ENCODE measurements at places on chromosomes 5 and 9.

- DNase-seq, result no peak
Observed at GRCh38 chr5:165272436-165272835, 1767.0 kb downstream of the MAT2B start.

- no peak for DNase-seq
Observed at GRCh38 chr5:142486581-142486980, 161.8 kb upstream of the SPRY4 start.

- no peak for DNase-seq
Observed at GRCh38 chr9:132823370-132824145, 54.5 kb downstream of the AK8 start.

GRCh38 chr5:127097278-127097677, 24.0 kb upstream of the C5orf63 start:
- DNase-seq, result no peak

DNA sequence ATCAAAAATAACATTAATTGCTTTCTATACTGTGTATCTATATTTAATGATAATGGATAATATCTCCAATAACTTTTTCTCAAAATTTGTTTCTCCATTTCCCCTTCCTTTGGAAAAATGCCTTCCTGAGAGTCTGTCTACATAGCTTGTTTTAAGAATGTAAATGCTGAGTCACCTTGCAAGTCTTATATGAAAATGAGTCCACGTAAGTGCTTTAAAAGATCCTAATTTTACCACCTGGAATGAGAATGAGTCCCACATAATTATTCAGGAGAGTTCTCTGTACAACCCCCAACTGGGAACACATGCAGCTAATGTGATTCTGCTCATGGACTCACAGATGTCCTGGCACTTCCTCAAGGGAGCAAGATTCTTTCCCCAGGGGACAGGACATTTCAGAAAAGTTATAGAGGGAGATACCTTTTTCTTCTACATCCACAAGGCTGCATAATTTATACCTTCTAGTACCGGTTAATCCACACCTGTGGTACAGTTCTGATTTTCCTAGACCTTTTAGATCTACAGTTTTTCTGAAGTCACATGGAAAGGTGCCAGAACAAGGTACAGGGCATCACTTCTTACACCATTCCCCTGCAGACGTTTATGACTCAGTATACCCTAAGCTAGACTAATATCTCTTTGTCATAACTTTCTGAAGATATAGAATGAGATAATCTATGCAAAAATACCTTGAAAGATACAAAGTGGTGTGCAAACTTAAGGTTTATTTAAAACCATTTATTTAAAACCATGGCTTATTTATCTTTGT, 314.1 kb downstream of the CETN3 start:
- no peak for DNase-seq

DNA sequence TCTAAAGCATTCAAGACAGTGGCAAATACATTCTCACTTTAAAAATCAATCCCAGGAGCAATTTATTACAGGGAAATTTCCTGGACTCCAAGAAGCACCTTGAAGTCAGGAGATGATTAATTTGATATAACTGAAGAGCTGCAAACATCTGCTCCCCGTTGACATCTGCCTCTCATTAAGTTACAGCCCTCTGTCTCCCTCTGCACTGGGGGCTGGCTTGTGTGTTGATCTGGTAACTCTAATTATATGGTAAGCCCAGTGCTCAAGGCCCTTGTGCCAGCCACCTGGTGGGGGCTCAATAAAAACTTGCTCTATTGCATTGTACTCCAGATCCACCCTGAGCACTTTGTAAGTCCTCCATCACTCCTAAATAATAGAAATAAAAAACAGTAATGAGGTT, 131.1 kb upstream of the ZNF462 start:
- no peak for DNase-seq

GRCh38 chr5:125346316-125346715, 599.9 kb upstream of the ZNF608 start:
- DNase-seq, result no peak

DNA sequence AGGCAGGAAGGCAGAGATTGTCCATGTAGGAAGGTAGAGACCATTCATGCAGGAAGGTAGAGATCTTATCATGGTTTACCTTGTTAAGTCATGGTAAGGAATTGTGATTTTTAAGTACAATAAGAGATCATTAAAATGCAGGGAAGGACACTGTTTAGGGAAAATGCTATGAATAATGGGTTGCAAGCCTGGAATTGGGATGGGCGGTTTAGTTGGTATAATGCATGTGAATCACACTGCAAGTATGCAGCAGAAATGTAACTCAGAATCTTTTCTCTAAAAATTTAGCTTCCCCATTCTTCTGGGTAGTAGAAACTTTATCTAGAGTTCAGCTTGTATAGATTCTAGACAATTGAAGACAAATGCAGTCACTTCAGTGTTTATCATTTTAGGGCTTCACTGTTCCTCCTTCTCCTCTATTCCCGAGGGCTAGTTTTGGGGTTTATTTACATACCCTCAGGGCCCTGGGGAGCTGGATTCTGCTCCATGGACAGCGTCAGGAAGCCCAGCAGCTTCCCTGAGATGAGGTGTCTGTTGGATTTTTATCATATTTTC, 212.0 kb downstream of the SREK1 start:
- DNase-seq, result no peak

GRCh38 chr5:111863801-111864200, 106.8 kb upstream of the NREP start:
- no peak for DNase-seq

- no peak for DNase-seq
Observed at GRCh38 chr9:88994469-88995199, 3.4 kb downstream of the S1PR3 start.

GRCh38 chr9:95336281-95336680, 18.8 kb upstream of the FANCC start:
- no peak for DNase-seq

GRCh38 chr9:107243742-107244141, 39.3 kb upstream of the RAD23B start:
- no peak for DNase-seq

- DNase-seq, result no peak
Observed at GRCh38 chr5:35047785-35048404, at the start of gene AGXT2. AGXT2 (minus strand) TSS chr5:35047949; CDS start chr5:35047892, 57 bp downstream.

- DNase-seq, result no peak
Observed at GRCh38 chr5:52985306-52985705, 3.8 kb upstream of the ITGA2 start.

DNA sequence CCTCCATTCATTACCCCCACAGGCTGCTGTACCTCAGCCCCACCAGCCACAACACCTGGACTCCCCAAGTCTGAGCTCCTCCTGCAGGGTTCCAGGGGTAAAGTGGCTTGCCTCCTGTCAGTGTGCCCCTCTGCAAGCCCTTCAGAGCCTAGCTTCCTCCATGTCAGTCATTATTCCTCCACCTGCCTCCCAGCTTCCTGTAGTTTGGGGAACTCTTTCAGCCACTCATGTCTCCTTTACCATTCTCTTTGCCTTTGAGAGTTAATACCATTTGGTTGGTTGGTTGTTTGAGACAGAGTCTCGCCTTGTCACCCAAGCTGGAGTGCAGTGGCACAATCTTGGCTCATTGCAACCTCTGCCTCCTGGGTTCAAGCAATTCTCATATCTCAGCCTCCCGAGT, 36.2 kb downstream of the IRF1 start:
- DNase-seq, result no peak

GRCh38 chr5:14174230-14174636, 31.1 kb downstream of the TRIO start:
- DNase-seq, result no peak

- no peak for DNase-seq
Observed at GRCh38 chr5:77366717-77367500, 125.2 kb downstream of the WDR41 start.

- no peak for DNase-seq
Observed at GRCh38 chr9:130930132-130930803, 8.8 kb downstream of the FIBCD1 start.

GRCh38 chr9:16924311-16924915, 53.9 kb upstream of the BNC2 start:
- DNase-seq, result no peak

GRCh38 chr5:36505021-36505420, 101.4 kb upstream of the SLC1A3 start:
- DNase-seq, result no peak

DNA sequence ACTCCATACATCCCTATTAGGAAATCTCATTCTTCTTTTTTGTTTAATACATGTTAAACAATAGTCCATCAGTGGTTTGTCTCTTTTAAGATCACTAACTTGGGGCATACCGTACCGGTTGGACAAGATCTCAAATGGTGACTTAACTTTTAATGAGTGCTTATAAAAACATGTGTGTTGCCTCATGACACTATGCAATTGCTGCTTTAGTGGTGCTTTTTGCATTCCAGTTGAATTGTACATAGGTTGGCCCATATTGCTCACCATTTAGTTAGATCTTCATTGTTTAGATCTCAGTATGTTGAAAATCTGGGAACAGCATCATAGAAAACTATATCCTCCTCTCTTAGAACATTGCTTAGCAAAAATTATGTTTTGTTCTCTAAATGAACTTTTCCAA, 17.8 kb downstream of the C9orf85 start:
- peak; percentile 1 for DNase-seq

DNA sequence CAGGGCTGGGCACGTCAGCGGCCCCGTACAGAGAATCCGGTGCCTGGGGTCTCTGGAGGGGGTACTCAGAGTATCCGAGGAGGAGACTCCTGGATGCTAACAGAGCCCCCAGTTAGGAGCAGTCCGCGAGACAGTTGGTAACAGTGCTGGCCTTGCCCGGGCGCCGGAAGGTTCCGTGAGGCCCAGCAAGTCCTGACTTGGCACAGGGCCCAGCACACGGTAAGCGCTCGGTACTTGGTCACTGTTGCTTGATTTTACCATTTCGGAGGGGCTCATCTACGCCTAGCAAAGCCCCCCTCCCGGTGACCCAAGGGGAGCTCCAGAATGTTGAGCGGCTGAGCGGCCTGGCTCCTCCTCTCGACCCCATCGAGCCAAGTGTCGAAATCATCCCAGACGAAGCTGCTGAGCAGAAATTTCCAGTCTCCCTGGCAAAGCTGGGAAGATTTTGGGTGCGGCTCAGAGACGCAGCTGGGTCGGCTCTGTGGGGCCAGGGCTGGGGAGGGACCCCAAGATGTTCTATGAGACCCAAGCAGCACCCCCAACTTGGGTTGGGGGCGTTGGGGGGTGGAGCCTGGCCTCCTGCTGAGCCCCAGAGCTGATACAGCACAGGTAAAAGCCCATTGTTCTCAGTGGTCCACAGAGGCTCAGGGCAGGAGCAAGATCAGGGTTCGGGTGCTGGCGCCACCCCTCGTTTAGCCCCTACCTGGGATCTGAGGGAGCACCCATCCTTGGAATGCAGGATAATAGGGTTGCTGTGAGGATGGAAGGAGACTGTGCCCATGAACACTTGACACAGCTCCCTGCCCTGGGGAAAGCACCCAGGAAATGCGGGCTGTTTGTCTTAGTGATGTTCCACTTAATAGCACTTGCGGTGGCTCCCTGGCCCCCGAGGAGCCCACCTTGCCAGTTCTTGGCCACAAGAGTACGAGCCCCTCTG, 137.2 kb downstream of the C9orf50 start:
- DNase-seq, result peak; percentile 66

DNA sequence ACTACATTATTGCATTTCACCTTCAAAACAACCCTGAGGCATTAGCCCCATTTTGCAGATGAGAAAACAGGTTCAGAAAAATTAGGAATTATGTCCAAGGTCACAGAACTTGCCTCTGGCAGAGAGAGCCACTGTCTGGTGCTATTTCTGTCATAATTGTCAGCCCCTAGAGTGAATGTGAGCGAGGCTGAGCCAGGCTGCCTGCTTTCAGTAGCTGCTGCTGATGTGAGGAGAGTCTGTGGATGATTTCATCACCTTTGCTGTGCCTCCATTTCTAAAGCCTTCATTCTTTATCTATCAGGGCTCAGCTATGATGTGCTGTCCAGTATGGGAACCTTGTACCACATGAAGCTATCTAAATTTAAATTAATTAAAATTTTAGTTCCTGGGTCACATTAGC, 71.4 kb downstream of the INSYN2B start:
- DNase-seq, result no peak

GRCh38 chr5:10110228-10110627, 139.5 kb downstream of the ATPSCKMT start:
- no peak for DNase-seq

DNA sequence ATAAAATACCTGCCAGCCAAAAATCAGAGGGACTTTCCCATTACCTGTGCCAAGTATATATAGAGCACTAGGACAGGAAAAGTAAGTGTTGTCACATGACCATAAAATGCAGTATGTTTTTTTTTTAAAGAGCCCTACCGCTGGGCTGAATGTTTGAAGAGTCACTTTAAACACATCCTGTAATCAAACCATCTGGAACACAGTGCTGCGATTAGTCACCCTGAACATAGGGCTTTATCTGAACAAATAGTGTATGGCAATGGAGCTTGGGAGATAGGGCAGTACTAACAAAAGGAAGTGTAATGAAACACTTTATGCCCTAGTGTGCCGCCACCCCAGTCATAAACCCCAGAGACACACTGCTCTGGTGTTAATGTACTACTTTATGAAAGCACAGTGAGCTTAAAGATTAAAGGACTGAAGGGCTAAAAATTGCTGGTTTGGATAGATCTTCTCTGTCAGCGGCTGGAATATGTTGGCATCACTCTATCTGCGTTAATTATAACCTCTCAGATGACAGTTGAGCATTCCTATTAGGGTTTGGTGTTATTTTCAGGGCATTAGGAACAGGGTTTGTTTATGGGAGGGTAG, 90.4 kb downstream of the ZNF608 start:
- no peak for DNase-seq

- no peak for DNase-seq
Observed at GRCh38 chr5:121573721-121574382, 277.8 kb upstream of the FTMT start.

- no peak for DNase-seq
Observed at GRCh38 chr5:139397921-139398320, 3.0 kb upstream of the PROB1 start.

GRCh38 chr5:109744261-109744660, 54.5 kb downstream of the MAN2A1 start:
- no peak for DNase-seq

GRCh38 chr5:157161996-157162395, 4.1 kb downstream of the GARIN3 start:
- no peak for DNase-seq

DNA sequence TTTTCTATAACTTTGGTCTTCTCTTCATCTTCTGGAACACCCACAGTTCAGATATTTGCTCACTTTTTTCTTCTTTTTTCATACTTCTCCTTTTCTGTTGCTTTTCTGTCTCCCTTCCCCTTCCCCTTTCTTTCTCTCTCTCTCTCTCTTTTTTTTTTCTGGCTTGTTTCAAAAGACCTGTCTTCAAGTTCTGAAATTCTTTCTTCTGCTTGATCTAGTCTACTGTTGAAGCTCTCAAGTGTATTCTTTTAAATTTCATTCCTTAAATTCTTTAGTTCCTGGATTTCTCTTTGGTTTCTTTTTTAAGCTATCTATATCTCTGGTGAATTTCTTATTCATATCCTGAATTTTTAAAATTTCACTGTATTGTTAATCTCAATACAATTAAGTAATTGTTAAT, 11.2 kb downstream of the ALG2 start:
- no peak for DNase-seq
